ENCODE measurements at places on chromosomes 12 and 14.
A peak's percentile ranks its signal among the peaks of the same experiment; 100 is the strongest.

GRCh38 chr14:71970272-71970671, 38.0 kb downstream of the RGS6 start:
- no peak for DNase-seq

- no peak for DNase-seq
Measured at GRCh38 chr14:59868021-59868420, 2.6 kb downstream of the RTN1 start.

- peak; percentile 81 for DNase-seq
Measured at GRCh38 chr12:103494734-103495468, 867 bp downstream of the C12orf42 start.

- DNase-seq, result no peak
Measured at GRCh38 chr14:103095210-103095778, 769 bp downstream of the EXOC3L4 start.

DNA sequence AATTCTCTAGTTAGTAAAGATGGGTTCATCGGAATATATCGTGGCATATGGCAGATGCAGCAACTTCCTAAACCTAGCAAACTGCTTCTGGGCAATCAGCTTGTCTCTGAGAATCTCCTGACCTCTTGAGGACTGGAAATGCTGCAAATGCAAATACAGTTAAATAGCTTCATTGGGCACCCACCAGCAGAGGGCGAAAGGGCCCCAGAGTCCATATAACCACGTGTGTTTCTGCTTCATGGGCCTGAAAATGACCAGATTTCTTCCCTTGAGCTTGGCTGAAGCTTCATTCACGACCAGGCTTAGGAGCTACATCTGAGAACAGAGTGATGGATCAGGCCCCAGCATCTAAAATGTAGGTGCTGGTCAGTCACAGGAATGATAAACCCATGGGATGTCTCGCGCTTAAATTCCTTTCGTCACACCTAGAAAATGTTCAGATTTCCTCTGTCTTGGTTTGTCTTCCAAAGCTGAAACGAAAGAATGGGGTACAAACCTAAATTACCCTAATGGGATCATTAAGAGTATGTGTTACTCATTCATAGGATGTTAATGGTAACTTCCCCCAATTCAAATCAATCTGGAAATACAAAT, 1482.5 kb upstream of the TMEM132C start:
- DNase-seq, result no peak

GRCh38 chr12:57044889-57045288, 5.0 kb downstream of the MYO1A start:
- no peak for DNase-seq

DNA sequence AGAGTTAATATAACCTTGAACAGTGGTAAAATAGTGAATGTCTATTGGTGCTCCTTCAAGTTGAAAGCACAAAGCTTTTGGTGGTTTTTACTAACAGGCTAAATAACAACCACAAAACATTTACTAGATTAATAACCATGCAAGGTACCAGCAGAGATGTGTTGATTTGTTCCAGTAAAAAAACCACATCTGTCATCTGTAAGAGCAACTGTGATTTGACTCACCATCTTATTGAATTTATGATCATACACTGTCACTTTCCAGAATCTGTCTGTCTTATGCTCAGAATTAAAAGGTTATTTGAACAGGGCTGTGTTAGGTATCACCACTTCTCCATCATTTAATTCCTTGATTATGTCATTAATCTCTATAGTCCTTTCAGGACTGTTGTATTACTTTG, 107.0 kb upstream of the PTHLH start:
- DNase-seq, result no peak

GRCh38 chr14:106840258-106840657, 1313.9 kb downstream of the TMEM121 start:
- no peak for DNase-seq

- no peak for DNase-seq
Measured at GRCh38 chr12:14471497-14471896, 96.2 kb downstream of the PLBD1 start.

DNA sequence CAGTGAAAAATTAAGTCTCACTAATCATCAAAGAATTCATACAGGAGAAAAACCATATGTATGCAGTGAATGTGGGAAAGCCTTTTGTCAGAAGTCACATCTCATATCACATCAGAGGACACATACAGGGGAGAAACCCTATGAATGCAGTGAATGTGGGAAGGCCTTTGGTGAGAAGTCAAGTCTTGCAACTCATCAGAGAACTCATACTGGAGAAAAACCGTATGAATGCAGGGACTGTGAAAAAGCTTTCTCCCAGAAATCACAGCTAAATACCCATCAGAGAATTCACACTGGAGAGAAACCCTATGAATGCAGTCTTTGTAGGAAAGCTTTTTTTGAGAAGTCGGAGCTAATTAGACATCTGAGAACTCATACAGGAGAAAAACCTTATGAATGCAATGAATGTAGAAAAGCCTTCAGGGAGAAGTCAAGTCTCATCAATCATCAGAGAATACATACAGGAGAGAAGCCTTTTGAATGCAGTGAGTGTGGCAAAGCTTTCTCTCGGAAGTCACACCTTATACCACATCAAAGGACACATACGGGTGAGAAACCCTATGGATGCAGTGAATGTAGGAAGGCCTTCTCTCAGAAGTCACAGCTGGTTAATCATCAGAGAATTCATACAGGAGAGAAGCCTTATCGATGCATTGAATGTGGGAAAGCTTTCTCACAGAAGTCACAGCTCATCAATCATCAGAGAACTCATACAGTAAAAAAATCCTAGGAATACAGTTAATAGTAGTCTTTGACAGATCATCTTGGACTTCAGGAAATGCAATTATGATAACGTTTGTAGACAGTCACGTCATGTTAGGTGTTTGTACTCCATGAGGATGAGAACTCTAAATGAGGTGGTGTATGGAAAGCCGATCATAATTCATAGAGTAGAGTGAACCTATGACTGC, 21.1 kb downstream of the ZNF84 start:
- no peak for DNase-seq

DNA sequence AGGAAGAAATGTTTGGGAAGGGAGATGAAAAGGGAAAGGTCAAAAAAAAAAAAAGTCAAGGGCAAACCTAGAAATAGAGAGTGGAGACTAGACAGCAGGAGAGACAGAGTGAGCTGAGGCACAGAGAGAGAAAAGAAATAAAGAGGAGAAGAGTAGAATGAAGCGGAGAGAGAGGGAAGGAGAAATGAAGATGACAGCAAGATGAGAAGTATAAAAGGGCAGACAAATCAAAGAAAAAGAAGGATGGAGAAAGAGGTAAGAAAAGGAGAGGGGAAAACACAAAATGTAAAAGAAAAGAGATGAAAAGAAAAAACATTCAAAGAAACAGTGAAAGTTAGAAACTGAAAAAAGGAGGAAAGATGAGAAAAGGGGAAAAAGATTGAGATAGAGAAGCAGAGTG, 53.0 kb downstream of the TC2N start:
- DNase-seq, result no peak

DNA sequence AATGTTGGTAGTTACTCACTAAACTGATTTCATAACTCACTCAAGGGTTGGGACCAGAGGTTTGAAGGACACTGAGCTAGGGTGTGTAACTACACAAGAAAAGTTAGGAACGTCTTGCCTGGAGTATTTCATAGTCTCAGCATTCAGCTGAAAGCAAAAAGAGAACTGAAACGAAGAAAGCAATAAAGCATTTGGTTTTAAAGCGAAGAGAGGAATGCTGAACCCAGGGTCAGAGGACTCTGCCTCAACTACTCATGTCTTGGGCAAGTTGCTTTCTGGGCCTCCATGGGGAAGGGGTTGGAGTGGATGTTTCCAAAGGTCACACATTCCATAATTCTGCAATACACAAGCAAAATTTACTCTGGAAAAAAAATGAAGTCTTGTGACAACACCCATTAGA, 1.4 kb downstream of the GNS start:
- no peak for DNase-seq

DNA sequence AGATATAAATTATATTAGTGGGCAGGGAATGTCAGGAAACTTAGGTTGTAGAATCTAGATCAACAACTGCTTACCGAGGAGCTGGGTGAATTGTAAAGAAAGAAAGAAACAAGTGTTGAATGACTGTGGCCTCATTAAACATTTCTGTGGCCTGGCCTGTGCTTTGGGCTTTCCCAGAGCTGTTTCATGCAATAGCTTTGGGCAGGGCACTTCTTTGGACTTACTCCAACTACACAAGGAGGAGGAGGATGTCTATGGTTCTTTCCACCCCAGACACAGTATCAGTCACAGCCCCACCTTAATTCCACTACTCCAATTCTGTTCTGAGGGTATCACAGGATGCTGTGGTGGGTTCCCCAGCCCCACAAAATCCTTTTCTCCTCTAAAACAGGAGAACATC, 38.0 kb downstream of the DPF3 start:
- no peak for DNase-seq

GRCh38 chr12:164207-164606, 49.8 kb downstream of the SLC6A12 start:
- DNase-seq, result peak; percentile 62

DNA sequence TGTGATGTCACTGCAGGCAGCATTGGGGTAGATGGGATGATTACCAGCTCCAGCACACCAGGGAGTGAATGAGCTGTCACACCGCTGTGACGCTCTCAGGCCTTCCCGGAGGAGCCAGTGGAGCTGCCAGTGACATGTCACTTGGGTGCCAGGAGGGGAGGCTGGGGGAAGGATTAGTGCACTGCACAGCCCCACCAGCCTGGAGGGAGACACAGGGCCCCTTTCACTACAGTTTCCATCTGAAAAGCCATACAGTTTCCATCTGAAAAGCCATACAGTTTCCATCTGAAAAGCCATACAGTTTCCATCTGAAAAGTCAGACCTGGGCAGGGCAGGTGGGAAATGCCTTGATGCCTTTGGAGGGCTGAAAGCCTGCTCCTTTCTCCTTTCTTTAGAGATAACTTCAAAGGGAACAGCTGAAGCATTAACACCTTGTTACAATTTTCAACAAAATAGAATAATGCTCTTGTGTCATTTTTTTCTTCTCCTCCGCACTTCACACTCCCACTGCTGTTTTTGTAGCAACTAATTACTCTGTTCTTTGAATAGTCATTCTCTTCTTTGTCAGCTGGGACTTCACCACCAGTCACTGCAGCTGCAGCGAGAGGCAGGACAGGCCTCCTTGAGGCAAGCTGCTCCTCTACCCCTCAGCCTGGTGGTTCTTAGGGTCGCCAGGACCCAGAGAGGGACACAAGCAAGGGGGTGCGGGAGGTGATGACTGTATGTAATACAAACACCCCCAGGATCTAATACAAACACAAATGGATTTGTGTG, 256.9 kb upstream of the RGS6 start:
- no peak for DNase-seq

DNA sequence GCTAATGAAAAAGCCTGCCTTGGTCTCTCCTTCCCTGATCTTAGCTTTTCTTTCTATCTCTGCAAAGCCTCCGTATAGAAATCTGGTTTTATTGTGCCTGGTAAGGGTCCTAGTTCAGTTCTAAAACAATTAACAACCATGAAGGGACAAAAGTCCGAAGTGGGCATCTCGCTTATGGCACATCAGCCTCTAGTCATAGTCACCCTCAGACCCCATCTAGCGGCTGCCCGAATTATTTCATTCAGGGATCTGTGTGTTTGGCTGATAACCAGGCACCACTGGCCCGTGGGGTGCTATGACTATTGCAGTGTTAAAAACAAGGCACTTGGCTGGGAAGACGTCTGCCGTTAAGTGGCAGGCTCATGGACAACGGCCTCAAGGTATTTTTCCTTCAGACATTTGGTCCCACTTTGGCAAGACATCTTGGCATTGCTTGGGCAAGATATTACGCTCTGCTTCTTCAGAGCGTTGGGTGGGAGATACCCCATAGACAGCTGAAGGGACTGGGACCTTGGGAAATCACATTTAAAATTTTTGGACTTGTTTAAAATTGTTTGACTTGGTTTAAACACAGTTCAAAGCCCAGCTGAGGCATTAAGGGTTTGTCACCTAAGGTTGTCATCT, 87.1 kb downstream of the SINHCAF start:
- DNase-seq, result no peak

DNA sequence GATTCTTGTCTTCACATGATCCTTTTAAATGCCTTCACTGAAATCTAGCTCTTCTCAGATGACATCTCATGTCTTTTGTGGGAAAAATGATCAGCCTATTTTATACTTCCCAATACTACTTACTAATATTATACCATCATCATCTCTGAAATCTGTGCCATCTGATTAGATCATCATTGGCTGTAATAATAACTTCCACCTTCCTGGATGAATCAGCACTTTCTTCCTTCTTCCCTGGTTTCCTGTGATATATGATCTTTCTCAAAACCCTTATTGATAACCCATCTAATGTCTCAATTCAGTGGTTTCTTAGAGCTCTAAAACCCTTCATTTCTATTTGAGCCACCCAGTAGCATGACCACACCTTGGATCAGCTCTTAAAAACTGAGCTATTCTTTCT, 30.9 kb downstream of the GPR137C start:
- DNase-seq, result no peak

DNA sequence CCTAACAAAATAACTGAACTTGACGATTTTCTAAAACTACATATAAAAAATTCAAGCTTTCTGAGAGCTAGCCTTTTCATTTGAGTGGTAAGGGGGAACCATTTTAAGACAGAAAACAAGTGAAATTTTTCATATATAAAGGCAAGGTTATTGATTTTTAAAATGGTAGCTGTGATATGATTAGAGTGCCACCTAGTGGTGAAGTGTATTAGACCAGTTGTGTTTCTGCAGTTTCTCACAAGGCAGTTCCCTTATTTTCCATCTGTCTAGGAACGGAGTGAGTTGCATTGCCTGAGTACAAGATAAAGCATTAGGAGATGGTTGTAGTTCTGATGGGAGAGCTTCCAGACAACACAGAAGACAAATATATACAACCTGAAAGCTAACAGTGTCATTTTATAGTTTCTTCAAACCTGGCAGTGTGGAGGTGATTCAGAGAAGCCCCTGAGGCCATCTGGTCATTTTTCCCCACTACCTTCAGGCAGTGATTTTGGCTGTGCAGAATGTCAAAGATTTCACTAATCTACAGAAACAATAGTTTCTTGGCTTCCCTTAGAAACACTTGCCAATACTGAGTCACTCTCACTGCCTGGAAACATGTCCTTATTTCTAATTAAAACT, 180.8 kb downstream of the C12orf50 start:
- DNase-seq, result peak; percentile 34

DNA sequence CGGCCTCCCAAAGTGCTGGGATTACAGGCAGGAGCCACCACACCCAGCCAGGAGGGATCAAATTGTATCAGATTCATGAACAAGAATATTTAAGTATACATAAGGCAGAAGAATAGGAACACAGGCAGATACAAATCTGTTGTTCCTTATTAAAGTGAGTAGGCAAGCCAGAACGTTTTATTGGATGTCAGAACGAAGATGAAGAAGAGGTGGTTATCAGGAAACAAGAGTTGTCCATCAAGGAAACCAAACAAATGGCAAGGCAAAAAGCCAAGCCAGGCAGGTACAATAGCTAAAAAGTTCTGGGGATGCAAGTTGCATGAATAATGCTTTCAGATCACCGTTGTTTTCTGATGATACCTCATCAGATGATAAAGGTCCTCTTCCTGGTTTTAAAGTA, 31.1 kb upstream of the BAZ1A start:
- DNase-seq, result no peak

DNA sequence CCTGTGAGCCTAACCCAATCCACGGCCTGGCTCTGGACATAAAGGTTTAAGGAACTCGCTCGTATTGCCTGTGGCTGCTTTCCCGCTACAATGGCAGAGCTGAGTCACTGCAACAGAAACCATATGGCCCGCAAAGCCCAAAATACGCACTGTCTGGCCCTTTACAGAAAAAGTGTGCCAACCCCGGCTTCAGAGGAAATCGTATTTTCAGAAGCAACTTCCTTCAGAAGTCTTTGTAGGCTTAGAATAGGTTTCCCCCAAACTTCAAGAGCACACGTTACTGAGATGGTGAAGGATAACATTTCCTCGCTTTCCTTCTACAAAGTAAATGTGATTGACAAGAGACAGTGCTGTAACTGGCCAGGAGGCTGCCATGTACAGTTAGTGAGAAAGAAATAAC, 34.8 kb upstream of the TESC start:
- DNase-seq, result no peak

Measured in NCI-H187 treated with DMSO at 0.1 percent for 48 hours (cell line).